ENCODE measurements at places on chromosomes 13 and 19.

GRCh38 chr13:50995854-50996253 is 86.3 kb downstream of the RNASEH2B start:
- no peak for DNase-seq

- DNase-seq = no peak
These were observed 67.1 kb upstream of the KPNA3 start for GRCh38 chr13:49859560-49859959.

DNA sequence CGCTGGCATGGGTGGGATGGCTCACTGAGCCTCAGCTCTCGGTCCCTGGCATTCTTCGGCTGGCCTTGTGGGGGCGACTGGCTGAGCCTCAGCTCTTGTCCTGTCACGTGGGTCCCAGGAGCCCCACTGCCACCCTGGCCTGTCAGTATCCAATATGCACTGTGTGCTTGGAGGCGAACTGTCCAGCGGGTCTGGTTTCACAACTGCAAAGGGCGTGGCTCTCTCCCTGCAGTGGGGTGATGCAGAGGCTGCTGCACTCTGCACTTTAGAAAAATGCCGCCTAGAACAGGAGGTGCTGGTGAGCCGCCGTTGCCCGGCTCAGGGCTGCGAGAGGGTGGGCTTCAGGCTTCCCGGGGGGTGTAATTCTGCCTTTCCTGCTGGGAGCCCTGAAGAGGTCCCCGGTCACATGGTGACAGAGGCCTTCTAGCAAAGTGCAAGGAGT is 17.0 kb upstream of the TMEM255B start:
- DNase-seq = peak; percentile 62

DNA sequence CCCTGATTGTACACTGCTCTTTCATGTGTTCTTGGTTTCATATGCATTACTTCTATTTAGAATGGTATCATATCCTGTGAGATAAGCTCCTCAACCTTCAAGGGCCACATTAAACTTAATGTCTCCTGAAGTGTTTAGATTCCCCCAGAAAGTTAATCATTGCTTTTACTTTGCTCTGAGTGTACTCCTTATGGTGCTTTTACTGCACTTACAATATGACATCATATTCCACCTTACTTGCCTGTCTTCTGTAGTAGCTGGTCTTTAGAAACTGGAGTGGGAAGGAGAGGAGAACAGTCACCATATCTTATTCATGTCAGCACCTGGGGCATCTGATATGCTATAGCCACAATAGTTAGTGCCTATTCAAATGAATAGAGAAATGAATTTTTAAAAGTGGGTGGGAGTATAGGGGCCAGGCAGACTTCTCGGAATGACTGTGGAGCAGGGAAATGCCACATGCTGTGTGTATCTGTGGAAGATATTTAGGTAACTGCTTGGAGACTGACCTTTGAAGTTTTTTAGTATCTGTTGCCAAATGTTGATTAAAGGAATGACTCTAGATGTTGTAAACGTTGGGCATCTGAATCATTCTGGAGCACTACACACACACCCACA is 40.2 kb downstream of the SLAIN1 start:
- no peak for DNase-seq

DNA sequence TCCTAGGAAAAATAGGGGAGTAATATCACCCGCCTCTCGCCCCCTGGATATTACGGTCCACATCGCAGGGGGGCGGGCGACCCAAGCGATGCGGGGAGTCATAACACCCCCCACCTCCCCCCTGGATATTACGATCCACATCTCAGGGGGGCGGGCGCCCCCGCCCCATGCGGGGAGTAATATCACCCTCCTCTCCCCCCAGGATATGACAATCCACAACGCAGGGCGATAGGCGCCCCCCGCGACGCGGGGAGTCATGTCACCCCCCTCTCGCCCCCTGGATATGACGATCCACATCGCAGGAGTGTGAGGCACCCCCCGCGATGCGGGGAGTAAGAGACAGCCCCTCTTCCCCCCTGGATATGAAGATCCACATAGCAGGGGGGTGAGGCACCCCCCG is 684.4 kb upstream of the PCDH9 start:
- DNase-seq = no peak

DNA sequence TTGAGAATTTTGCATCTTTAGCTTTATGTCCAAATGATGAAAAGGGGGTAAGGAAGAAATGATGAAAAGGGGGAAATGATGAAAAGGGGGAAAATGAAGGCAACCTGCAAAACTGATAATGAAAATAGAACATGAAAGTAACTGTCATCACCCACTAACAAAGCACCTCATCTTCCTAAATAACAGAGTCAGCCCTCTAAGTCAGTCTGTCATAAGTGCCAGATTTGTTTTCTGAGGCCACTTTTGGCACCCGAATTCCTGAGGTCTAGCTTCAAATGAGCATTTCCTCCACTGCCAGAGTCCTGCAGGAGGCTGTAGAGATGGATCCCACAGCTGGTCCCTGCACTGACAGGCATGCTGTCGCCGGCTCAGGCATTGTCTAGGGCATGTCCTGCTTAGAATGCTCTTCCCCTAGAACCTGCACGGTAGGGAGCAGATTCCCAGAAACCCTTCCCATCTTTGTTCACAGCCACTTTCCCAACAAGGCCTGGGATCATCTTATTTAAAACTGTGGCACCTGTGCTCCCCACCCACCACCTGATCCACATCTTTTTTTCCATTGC is 25.3 kb downstream of the RAP2A start:
- no peak for DNase-seq

GRCh38 chr13:100619940-100620339 is 31.4 kb upstream of the GGACT start:
- no peak for DNase-seq

DNA sequence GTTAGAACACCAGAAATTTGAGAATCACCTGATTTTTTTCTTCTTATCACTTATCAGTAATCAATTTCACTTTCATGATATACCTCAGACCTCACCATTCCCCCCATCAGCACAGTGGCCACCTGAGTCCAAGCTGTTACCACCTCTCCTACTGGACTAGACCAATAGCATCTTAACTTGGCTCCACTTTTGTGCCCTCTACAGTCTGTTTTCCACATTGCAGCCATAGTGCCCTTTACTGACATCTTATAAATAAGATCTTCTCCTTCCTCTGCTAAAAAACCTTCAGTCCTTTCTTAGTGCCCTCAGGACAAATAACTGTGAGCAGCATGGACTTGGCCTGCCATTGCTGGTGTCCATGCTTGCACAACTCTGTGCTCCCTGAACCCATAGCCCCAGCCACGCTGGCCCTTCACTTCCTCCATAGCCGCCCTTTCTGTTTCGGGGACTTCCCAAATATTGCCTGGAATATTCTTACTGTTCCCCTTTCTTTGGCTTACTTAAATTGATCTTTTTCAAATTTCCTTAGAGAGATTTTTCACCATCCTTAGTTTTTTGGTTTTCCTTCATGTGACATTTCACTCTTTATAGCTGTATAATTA is 380.8 kb downstream of the LMO7 start:
- peak; percentile 80 for DNase-seq

GRCh38 chr13:51697181-51697580 is 106.8 kb downstream of the DHRS12 start:
- DNase-seq = no peak

DNA sequence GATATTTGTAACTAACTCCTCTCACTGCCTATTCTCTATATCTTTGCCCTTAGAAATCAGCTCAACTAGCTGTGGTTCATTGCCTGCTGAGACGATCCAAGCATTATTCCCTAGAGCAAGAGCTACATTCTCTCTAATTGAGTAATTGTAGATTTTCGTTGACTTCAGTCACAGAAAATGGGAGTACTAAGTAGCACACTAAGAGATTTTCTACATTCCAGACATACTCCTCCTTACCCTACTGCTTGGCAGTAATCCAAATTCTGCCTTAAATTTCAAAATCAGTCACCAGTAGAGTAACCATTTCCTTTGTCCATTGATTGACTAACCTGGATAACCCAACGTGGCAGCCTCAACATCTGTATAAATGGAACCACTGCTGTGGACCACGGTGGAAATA is 1786.8 kb downstream of the SLITRK5 start:
- DNase-seq = no peak

- DNase-seq = no peak
These were observed 1.2 kb downstream of the POLR2I start for GRCh38 chr19:36113425-36113824.

- peak; percentile 87 for DNase-seq
These were observed 7.4 kb downstream of the IFNL1 start for GRCh38 chr19:39303373-39304184.

- DNase-seq = no peak
These were observed 835 bp downstream of the RSPH6A start for GRCh38 chr19:45814166-45814780.

DNA sequence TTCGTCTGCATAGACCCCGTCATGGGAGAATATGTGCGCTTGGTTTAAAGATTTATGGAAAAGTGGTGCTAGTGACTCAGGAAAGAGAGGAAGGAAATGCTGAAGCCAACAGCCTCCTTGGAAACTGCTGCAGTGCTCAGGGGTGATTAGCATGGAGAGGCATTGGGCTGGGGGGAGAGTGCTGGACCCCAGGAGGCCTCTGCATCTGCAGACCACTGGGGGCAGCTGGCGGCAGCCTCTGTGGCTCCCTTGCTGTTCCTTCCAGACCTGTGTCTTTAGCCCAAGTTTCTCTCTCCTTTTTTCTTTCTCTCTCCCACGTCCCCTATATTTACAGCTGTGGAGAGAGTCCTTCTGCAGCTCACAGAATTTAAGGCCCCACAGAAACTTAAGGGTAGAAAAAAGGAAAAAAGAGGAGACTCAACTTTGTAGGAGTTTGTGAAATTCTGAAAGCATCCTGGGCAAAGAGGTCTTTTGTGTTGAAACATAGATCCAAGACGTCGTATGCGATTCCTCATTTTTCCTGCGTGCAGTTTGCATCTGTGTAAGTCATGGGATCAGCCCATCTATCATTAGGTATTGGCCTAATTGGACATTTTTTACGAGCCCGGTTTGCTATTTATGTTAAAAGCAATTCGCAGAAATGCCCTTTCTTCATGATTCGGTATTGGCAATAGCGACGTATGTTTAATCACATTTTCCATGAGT is 116.2 kb upstream of the ZNF536 start:
- peak; percentile 63 for DNase-seq

DNA sequence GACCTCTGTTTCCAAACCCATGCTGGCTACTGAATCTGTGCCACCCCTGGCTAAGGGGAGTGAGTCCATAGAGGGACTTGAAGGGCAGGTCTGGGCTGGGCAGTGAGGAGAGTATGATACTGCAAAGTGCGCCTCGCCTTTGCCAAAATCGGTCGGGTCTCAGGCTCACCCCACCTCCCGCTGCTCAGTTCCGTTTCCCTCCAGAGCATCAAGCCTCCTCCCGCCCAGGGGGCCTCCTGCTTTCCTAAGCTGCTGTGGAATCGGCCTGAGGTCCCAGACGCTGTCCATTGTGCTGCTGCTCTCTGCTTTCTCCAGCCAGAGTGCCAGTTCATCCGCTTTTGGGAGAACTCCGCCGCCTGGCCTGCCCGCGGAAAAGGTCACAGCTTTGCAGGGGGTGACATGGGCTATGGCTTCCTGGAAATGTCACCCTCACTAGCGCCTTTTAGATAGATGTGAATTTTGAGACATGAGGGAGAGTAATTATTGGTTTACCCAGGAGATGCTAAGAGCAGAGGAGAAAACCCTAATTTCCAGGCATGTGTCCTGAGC is 1418.4 kb downstream of the UQCRFS1 start:
- DNase-seq = peak; percentile 69

DNA sequence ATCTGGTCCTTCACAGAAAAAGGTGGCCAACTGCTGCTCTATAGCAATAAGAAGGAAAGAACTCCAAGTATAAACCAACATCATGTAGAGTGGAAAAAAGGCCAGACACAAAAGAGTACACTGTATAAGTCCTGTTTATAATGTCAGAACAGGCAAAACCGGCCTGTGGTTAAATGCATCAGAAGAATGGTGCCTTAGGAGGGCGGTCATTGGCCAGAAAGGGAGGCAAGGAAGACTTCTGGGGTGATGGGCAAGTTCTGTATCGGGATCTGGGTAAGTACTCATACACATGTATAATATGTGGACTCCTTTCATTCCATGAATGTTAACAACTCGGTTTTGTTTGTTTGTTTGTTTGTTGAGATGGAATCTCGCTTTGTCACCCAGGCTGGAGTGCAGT is 4.1 kb downstream of the ETHE1 start:
- no peak for DNase-seq

DNA sequence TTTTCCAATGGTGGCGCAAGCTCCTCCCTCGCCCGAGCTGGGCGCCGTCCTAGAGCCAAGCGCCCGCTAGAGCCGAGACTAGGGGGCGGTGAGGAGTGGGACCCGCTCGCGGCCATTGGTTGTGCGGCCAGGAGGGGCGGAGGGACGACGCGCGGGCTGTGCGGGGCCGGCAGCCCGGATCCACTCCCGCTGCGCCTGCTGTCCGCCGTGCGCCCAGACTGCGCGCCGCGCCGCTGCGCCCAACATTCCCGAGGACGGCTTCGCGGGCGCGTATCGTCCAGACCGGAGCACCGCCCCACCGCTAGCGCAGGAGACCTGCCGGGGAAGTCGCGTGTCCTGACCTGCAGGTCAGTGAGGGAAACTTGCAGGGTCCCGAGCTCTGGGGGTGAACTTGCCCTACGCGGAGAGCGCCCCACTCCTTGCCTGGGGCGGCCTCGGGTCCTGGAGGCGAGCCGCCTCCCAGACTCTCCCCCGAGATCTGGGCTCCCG is at the start of gene SERTM1:
TSS of gene SERTM1 (plus strand) at position 183 of the 489 bp plus-strand sequence. CDS start 21,059 bp downstream, outside the sequence.
- DNase-seq = peak; percentile 93

GRCh38 chr19:52176574-52176973 is 5.2 kb upstream of the ZNF836 start:
- DNase-seq = peak; percentile 49

DNA sequence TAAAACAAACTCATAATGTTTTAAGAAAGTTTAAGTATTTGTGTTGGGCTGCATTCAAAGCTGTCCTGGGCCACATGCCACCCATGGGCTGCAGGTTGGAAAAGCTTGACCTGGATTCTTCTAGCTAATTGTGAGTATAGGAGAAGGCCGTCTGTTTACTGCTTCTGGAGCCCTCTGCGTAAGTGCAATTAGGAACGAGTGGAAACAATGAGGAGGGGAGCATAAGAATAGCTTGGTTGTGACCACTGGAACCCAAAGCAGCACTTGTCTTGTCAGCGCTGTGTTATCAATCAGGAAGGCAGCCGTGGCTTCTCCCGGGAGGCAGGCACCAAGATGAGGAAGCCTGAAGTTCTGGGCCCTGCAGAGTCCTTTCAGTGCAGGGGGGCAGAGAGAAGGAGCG is 110.4 kb upstream of the MBNL2 start:
- no peak for DNase-seq
